ENCODE measurements at places on chromosomes 5 and 9.

DNA sequence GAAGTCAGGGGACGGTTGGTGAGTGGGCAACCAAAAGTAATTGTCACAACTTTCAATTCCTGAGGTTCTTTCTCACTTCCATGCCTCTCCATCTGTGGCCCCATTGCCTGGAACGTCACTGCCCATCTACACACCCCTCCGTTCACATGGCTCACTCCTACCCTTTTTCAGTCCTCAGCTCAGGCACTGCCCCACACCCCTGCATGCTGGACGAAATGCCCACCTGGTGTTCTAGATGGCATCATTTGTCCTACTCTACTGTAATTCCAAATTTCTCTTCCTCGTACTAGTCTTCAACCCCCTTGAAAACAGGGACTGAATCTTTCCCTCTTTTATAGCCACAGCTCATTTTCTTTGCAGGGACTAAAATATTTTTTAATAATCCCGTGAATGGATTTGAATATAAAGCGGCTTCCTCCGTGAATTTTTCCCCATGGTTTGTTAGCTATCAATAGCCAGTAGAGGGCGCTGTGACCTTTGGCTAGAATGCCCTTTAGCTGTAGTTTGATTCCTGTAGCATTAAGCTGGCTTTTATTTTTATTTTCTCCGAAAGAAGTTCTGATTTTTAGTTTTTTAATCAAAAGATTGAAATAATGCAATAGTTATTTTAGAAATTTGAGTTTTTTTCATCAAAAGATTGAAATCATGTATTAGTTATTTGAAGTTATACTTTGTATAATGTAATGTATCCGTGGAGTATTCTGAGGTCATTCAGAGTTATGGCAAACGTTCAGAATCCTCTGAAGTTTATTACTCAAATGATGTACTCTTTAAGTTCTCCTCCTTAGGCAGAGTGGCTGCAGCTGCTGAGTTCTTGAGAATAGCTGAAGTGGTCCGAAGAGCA is 232.1 kb downstream of the SH3GL2 start:
- DNase-seq = peak; percentile 55

GRCh38 chr9:119365291-119366027 is 3.8 kb downstream of the BRINP1 start:
- no peak for DNase-seq

DNA sequence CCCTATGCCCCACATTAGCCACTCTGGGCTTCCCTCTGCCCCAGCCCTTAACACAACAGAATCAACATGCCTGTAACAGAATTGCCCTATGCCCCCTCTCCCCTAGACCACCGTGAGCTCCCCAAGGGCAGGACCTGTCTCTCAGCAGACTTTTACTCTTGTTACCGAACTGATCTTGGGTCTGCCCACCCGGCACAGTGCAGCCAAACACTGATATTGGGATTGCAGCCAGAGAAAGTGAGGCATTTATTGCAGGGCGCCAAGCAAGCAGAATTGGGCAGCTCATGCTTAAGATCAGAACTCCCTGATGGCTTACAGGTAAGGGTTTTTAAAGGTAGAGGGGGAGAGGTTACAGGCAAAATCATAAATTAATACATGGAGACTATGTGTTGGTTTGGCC is 33.5 kb upstream of the KCNIP1 start:
- DNase-seq = no peak

DNA sequence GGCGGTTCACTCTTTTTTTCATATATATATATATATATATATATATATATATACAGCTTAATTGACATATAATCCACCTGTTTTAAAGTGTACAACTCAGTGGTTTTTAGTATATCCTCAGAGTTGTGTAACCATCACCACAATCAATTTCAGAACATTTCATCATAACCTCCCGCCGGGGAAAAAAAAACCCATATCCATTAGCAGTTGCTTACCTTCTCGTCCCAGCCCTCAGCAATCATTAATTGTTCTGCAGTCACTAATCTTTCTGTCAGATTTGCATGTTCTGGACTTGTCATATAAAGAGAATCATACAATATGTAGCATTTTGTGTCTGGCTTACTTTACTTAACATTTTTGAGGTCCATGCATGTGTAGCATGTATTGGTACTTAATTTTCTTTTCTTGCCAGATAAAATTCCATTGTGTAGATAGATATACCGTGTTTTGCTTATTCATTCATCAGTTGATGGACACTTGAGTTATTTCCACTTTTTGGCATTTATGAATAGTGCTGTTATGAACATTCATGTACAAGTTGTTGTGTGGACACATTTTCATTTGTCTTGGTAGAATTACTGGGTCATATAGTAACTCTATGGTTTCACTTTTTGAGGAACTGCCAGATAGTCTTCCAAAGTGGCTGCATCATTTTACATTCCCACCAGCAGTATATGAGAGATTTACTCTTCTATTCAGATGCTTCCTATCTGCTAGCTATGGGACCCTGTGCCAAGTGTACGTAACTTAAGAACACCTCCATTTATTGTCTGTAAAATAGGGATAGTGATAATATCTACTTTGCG is 3.5 kb upstream of the RNF145 start:
- DNase-seq = no peak

- no peak for DNase-seq
These were observed 56.5 kb upstream of the NOTCH1 start for GRCh38 chr9:136602193-136602885.

DNA sequence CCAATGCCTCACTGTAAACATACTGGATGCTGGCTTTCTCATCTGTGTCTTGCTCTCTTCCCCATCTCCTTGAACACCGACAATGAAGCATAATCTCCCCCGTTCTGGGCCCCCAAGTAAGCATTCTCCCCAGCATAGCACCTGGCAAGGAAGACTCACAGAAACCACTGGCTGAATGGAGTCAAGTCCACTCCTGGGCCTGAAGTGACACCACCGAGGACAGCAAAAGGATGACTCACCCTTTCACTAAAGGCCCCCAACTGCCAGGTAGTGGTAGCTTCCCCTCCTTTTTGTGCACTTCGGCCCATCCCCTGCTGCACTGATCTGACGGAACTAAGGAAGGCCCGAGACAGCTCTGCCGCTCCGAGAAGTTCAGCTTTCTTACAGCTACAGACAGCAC is 9.4 kb downstream of the VDAC1 start:
- DNase-seq = no peak

GRCh38 chr9:69513141-69513820 is 158.9 kb downstream of the APBA1 start:
- DNase-seq = no peak

DNA sequence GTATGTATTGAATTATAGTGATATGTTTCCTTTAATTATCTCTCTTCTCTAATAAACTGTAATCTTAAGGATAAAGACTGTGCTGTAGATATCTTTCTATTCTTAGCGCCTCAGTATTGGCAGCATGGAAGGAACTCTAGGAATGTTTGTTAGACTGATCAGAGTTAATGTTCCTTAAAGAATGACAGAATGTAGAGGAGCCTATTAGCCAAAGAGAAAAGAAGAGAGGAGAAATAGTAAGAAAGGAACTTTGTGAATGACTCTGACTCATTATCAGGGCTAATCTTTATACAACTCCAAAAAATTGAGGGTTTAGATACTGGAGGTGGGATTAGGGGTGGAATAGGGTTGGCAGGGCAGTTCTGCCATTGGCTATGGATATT is 59.0 kb upstream of the NUDT12 start:
- DNase-seq = no peak

DNA sequence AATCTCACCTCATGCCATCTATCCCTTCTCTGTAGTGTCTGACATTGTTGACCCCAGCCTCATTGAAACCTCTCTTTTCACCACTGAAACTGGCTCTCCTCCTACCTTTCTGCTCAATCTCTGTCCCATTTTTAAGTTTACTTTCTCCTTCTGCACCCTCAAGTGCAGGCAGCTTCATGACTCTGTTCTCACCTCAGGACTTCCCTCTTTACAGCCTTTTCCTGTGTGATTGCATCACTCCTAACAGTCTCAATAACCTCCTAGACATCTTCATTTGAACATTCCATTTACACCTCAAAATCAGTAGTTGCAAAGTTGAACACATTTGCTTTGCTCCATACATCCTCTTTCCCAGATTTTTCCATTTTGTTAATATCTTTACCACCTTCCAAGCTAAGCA is 172.1 kb downstream of the RASEF start:
- DNase-seq = no peak

DNA sequence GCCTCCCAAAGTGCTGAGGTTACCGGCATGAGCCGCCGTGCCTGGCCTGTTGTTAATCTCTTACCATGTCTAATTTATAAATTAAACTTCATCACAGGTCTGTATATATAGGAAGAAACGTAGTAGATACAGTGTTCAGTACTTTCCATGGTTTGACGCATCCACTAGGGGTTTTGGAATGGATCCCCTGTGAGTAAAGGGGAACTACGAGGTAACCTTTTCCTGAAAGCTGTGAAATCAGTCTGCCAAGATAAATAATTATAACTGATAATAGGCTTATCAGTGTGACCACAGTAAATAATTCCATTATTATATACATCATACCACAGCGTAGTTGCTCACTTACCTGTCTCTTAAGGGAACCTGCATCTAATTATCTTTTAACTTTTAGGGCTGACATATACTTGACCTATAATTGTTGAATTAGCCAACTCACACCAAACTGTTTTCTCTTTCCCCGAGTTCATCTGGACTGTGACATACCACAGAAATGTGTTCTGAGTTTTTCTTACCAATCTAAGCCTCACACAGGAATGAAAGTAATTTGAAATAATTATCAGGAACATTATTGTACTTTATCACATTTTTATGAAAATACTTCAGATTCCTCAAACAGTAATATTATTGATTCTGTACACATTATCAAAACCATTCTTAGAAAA is 42.9 kb downstream of the DAPK1 start:
- DNase-seq = no peak

DNA sequence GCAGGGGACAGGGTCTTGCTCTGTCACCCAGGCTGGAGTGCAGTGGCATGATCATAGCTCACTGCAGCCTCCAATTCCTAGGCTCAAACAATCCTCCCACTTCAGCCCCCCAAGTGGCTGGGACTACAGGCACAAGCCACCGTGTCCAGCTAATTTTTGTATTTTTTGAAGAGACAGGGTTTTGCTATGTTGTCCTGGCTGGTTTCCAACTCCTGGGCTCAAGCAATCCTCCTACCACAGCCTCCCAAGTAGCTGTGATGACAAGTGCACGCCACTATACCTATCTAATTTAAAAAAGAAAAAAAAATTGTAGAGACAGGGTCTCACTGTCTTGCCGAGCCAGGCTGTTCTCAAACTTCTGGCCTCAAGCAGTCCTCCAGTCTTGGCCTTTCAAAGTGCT is 31.6 kb upstream of the LECT2 start:
- DNase-seq = no peak

- DNase-seq = no peak
These were observed 485.8 kb downstream of the IRX1 start for GRCh38 chr5:4081466-4081865.

GRCh38 chr5:150410524-150411244 is 2.0 kb downstream of the CD74 start:
- peak; percentile 56 for DNase-seq

DNA sequence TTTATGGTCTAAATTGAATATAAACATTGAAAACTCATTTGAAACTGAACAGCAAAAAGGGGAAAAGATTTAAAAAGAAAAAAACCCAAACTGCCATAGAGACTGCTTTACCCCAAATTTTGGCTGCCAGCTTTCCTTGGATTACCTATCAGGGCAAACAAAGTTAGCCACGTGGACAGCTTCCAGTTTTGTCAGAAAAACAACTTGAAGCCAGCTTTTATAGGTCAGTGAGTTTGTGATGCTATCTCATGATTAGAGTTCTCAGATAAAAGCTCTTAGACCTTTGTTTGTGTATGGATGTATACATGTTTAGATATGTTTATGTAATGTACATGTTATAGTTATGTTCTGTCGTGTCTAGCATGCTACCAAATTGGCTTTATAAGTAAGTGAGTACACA is 16.1 kb downstream of the FBP2 start:
- no peak for DNase-seq

DNA sequence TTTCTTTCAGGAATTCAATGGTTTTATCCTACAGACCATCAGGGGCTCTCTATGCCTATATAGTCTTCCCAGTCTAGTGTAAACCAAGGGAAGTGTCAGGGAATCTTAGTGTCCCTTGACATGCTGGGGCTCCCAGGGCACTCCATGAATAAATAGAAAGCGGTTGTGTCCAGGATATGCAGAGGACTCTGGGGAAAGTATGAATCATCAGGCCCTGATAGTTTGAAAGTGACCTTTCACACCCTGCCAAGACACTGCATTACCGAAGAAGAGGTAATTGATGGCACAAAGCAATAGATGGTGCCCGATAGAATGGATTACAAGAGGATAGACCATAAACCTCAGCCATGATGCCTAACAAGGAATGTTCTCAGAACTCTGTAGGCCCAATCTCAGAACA is 163.3 kb upstream of the DAPK1 start:
- DNase-seq = no peak

DNA sequence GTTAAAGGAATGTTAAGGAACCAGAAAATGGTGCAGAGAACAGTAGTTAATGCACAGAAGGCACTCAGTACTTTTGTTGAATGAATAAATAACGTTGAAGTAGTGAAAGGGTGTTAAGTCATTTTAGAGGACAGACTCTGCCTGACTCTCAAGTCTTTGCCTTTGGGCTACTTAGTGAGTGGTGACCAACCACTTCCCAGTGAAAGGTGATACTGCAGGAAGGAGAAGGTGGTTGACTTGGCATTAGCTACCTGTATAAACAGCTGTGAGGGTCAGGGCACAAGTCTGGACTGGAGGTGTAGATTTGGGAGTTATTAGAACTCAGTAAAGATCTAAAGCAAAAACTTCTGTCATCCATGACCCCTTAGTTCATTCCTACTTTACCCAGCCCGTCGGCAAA is 4.9 kb upstream of the SHB start:
- DNase-seq = no peak

- no peak for DNase-seq
These were observed 61.9 kb upstream of the ADAMTS19 start for GRCh38 chr5:129398026-129398678.

DNA sequence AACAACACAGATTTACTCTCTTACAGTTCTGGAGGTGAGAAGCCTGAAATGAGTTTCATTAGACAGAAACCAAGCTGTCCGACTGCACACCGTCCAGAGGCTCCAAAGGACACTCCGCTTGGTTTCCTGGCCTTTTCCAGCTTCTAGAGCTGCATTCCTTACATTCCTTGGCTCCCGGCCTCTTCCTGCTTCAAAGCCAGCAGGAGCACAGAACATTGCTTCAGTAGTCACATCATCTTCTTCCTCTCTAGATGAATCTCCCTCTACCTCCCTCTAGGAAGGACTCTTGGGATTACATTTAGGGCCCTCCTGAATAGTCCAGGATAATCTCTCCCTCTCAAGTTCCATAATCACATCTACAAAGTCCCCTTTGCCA is 213.3 kb downstream of the CDK5RAP2 start:
- DNase-seq = no peak

GRCh38 chr5:31268686-31269085 is 75.2 kb downstream of the CDH6 start:
- no peak for DNase-seq

- no peak for DNase-seq
These were observed 5.1 kb upstream of the HSPA5 start for GRCh38 chr9:125246261-125246667.

DNA sequence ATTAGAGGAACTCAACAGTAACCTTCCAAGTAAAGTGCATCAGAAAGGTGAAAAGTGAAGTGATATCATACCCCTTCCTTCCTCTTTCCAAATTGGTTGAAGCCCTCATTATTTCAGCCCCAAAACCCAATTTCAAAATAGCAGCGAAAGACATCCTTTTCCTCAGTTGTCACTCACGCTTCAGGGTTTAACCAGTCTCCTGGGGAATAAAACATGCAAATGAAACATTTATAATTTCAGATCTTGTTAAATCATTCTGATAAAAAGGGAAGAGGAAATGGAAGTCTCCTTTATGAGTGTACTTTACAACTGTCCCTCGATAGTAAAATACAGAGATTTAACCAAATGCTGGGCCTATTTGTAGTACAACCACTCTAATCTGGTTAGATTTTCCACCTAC is 22.5 kb downstream of the TRPM6 start:
- DNase-seq = no peak
